Stimulated activated CD8-positive, alpha-beta memory T cell treated with anti-CD3 and anti-CD28 coated beads, Interleukin-15, amount 100 ng/mL, for 4 hours (primary cell): ENCODE measurements at places on chromosomes 3 and 15.

GRCh38 chr3:37668818-37669610 is 192.7 kb upstream of the CTDSPL start:
- no peak for DNase-seq

GRCh38 chr15:40233727-40234577 is 4.9 kb upstream of the PAK6 start:
- no peak for DNase-seq

- DNase-seq, result no peak
Measured at GRCh38 chr3:13890377-13891016, 10.6 kb upstream of the WNT7A start.

- no peak for DNase-seq
Measured at GRCh38 chr15:51090753-51091152, 4.0 kb downstream of the TNFAIP8L3 start.

- peak; percentile 33 for DNase-seq
Measured at GRCh38 chr3:45592830-45593707, 1.5 kb upstream of the LIMD1 start.

GRCh38 chr3:189630767-189631372 is 319 bp upstream of the TP63 start:
- DNase-seq, result no peak

GRCh38 chr15:33112541-33113105 is 81.9 kb downstream of the FMN1 start:
- no peak for DNase-seq

DNA sequence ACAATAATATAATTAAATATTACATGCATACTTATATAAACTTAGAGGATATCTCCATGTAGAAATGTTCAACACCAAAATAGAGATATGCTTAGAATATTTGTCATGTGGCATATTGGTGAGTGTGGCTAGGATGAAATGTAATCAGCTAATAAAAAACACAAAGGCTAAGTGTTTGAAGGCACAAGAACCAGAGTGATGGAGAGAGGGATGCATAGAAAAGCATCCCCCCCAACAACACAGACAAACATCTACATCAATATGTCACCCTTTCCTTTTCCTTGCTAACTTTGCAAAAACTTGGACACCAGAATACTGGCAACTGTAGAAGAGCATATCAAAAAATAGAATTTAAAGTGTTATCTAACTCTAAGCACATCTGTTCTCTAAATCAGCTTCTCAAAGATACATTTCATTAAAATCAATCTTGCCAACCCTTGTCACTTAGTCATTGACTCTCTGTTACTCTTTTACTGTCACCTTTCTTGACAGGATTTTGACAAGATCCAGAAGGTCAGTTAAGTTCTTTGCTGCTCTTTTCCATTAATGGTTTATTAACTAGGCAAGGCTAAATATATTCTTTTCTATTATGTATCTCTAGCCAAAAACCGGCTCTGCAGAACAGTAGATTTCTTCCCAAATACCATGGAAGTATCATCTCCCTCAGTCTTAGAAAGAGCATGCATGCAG is 695.9 kb downstream of the OTOL1 start:
- no peak for DNase-seq

- DNase-seq, result no peak
Measured at GRCh38 chr3:13332740-13333139, 87.4 kb downstream of the NUP210 start.

- DNase-seq, result no peak
Measured at GRCh38 chr3:190053919-190054672, 66.6 kb downstream of the P3H2 start.

GRCh38 chr15:22265970-22266369 is 185.6 kb downstream of the OR4M2 start:
- DNase-seq, result no peak

DNA sequence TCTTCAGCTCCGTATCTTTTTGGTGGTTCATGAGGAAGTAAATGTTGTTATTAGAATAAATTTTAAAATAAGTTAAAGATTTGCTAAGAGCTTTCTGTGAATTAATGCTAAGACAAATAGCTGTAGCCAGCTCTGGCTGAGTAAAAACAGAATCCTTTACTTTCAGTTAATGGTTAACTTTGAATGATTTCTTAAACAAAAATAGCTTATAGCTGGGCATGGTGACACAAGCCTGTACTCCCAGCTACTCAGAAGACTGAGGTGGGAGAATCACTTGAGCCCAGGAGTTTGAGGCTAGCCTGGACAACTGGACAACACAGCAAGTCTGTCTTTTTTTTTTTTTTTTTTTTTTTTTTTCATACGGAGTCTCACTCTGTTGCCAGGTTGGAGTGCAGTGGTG is 25.0 kb downstream of the TCAIM start:
- DNase-seq, result no peak

GRCh38 chr3:38150780-38151528 is 12.5 kb downstream of the MYD88 start:
- no peak for DNase-seq

DNA sequence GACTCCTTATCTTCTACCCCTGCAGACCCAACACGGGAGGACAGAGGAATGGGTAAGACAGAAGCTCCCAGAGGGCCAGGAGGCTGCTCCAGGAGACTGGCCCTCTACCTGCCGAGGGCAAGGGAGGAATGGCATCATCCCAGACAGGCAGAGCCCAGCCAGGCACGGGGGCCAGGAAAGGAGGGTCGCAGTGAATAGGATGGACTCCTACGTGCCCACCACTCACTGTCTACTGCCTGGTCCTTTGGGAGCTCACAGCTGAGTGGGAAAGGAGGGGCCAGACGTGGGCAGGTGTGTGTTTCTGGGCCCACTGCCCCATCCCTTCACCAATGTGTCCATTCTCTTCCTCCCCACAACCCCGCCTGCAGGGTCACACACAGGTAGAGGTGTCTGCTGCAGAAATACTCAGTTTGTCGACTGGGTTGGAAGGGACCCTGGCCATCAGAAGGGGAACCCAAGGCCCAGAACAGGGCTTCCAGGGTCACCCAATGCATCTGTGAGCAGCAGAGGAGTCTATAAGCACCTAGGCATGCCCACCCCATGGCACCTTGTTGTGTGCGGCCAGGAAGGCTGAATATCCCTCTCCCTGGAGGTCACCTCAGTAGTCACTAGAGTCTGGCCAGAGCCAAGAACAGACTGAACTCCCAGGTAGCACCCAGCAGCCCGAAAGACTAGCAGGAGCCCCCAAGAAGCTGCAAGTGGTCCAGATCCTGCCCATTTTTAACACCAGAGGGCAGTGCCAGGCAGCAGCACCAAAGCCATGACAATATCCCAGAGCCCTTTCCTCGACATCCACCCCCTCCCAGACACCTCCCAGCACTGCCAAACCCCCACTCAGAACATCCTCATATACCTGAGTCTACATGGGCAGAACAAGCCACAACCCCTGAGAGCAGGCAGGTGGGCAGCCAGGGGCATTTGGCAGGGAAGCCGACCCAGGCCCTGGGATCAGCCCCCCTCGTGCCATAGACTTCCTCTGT is 24.0 kb downstream of the TKT start:
- DNase-seq, result no peak

GRCh38 chr15:92580933-92581445 is 74.6 kb downstream of the FAM174B start:
- no peak for DNase-seq

- DNase-seq, result no peak
Measured at GRCh38 chr3:60920519-60920918, 330.7 kb downstream of the FHIT start.

DNA sequence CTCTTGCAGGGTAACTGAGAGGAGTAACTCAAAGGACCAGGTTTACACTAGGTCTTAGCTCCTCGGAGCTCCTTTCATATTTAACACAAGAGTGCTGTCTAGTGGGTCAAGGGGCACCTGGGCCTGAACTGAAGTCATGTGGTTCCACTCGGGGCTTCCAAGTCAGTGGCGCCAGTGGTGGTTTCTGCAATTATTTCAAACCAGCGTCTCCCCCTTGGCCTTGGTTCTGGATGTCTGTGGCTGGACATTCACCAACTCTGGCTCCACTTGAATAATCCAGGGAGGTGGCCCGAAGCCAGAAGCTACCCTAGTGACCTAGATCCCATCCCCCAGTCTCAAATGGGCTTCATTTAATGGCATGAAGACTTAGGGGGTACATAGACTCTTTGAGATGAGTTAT is 144.3 kb upstream of the ADAMTS9 start:
- DNase-seq, result no peak

DNA sequence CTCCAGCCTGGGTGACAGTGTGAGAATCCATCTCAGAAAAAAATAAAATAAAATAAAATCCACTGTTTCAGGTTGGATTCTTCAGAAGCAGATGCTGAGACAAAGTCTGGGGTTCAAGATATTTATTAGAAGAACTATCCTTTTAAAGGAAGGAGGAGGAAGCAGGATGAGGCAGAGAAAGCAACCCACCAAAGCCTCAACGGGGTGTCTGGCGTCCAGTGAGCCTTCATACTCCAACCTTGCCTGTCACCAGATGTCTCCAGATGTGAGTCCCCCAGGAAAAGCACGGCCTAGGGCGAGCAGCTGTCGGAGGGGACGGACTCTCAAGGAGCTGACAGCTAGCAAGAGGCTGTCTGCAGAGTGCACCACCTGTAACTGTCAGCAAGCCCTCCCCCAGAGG is 37.3 kb downstream of the MB21D2 start:
- DNase-seq, result no peak

- no peak for DNase-seq
Measured at GRCh38 chr3:189202583-189202982, 30.8 kb downstream of the TPRG1 start.

DNA sequence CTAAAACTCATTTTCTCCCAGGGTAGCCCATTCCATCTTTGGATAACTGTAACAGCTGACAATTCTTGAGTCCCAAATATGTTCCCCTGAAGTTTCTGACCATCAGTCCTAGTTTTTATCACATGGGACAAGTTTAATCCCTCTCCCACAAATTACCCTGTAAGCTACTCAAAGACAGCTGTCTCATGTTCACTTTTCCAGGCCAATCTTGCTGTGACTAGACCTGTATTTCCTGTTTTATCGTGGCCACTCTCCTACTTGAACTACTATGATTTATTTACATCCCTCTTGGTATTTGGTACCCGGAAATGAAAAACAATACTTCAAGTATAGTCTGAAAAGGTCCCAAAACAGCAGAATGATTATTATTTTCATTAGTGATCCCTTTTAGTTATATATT is 95.1 kb upstream of the MEX3B start:
- no peak for DNase-seq

- DNase-seq, result no peak
Measured at GRCh38 chr15:41438206-41438605, 21.3 kb downstream of the RTF1 start.

DNA sequence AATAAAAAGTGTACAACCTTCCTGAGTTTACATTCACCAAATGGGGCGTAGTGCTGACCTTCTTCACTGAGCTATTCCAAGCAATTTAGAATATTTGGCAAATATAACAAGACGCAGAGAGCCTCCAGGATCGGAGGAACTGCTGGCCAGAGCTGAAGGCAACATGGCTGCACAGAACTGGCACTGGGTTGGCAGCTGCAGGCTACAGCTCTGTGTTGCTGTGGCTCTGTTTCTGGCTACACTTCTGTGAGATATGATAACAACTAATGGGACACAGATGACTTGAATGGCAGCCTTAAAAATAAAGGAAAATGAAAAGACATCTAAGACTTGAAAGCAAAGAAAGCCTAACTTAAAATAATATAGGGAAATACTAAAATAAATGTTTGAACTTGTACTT is 10.8 kb upstream of the SLC6A20 start:
- no peak for DNase-seq

GRCh38 chr3:189567766-189568420 is 63.3 kb upstream of the TP63 start:
- DNase-seq, result no peak
